Fibroblast of lung (primary cell): ENCODE measurements at places on chromosomes 2 and 18.

DNA sequence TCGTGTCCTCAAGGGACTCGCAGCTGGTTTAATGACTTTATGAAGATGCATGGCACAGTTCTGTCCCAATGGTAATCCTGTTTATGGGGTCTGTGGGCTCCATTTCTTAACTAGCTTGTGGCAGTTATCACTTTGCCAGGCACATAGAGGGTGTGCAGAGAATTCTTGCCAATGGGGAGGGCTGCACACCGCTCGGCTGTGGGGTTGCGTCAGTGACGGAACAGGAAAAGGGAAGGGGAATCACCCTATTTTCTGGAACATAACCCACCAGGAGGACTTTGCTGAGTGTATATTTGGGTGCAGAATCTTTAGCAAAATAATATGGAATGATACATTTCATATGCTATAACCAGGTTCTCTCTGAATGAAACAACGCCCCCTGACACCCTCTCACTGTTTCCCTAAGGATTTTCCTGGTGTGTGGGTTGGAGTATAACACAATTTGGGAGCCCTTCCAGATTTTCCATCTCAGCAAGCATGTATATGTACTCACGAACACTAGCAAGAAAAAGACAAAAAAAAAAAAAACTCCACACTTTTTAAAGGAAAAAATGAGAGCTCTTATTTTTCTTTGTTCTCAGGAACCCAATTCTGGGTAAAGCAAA, 43.9 kb upstream of the TRIB2 start:
- DNase-seq, result no peak

DNA sequence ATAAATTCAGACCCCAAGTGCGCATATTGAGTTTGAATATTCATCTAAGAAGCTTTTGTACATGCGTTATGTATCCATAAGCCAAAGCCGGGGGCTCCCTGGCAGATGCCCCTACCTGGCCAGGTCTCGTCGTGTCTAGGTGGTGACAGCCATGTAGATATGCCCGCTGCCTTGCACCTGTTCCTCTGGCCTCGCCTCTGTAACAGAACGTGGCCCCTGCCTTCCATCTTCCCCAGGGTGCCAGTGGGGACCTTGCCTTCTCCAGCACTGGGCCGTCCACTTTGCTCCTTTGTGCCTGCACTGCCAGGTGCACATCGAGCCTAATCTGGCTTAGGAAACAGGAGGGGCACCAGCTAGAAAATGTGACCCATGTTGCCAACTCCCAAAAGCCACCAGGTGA, 198.2 kb downstream of the AGAP1 start:
- DNase-seq, result no peak

DNA sequence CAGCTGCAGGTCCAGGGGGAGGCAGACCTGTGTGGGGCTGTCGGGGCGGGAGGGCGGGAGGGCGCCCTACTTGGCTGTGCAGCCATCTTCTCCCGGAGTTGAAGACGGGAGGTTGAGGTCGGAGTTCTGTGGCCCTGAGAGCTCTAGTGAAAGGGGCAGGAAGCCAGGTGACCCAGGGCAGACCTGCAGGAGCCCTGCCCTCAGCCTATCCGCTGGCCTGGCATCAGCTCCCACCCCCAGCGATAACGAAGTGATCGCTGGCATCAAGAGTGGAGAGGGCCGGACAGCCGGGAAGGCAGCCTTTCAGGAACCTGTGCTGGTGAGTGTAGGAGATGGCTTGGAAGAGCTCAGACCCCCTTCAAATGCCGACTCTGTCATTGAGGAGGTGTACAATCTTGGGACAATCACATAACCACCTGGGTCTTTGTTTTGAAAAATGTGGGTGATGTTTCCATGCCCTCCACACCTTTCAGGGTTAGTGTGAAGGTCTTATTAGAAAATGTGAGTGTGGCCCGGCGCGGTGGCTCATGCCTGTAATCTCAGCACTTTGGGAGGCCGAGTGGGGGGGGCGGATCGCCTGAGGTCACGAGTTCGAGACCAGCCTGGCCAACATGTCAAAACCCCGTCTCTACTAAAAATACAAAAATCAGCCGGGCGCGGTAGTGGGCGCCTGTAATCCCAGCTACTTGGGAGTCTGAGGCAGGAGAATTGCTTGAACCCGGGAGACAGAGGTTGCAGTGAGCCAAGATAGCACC, 1.3 kb downstream of the ARHGEF4 start:
- DNase-seq, result no peak

DNA sequence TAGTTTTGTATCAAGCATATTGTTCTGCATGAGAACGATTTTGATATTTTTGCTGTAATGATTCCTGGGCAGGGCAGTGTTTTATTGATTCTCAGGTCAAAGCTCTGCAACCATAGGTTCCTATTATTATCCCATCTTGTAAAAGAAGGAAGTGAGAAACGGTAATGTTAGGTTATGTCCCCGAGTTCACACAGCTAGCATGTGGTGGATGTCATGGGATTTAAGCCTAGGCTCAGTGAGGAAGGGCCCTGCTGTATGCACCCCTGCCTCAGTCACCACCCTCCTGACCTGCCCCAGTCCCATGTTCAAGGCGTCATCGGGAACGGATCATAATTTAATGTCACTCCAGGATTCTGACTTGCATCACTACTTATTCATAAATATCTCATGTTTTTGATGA, 10.7 kb downstream of the ACP1 start:
- DNase-seq, result no peak

DNA sequence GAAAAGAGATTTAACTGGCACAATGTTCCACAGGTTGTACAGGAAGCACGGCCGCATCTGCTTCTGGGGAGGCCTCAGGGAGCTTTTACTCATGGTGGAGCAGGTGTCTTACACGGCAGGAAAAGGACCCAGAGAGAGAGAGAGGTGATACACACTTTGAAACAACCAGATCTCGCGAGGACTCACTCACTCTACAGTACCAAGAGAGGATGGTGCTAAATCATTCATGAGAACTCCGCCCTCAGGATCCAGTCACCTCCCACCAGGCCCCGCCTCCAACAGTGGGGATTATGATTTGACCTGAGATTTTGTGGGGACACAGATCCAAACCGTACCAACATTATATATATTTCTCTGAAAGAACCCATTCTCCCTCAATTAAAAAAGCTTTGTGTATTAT, 79.7 kb upstream of the DOCK10 start:
- DNase-seq, result no peak

DNA sequence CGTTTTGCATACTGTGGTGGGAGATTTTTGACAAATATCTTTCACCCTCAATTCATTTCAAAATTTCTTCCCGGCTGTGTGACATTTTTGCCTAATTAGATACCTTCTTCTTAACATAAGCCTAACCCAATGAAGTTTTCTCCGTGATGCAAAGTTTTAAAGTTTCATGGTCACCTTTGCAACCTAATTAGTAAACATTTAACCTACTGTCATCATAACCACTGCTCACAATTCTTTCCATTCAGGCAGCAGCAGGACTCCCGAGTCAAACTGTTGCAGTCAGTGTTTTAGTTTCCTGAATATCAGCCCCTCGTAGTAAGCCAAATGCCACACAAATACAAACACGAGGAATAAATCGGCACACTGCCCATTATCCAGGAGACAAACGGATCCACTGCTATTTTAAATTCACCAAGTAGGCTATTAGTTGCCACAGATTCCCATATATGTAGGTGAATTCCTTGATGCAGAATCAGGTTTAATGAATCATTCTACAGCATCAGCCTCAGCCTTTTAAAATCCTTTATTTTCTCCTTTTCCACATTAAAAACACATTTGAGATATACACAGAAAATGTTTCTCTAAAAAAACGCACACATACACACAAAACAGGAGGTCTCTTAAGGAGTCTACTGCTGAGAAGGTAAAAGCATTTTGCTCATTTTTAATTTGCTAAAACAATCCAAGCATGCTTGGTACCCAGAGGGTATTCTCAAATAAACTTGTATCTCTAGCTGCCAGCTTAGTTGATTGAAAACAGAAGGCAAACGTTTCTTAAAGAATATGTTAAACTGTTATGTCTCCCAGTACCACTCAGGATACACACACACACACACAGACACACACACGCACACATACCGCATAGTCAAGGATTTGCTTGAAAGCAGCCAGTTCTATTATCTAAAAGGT, 106.5 kb upstream of the KCTD1 start:
- DNase-seq, result peak; percentile 19

DNA sequence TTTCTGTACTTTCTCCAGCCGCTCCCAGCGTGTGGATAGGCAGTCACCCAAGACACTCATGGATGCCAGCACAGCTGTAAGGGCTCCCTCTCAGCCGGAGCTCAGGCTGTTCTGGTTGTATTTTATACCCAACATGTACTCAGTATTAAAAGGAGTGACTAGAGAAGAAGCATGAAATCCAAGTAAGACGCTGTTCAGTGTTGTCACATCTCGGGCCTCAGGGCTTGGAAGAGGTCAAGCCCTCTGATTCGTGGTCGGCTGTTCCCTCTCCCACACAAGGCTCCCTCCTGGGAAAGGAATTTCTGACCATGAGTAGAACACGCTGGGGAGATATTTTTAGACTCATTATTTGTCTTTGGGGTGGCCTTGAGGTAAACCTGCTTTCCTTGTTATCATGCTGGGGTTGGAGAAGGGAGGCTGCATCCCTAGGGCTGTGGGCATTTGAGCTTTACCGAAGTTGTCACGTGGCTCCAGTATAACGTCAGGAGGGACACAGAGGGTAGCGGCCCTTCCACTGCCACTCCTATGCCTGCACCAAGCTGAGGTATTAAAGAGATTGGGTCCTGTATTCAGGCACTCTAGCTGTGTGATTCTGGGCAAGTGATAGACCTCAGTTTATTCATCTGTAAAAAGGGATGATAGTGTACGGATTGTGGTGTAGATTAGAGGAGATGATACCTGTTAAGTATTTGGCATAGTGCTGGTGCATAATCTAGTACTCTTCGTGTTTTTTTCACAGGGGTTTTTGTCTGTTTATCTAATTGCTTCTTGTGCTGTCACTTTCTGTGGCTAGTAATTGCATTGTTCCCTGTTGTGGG, 34.1 kb downstream of the HK2 start:
- DNase-seq, result peak; percentile 78

GRCh38 chr2:147420517-147420916, 424.3 kb upstream of the ACVR2A start:
- DNase-seq, result no peak

GRCh38 chr2:239750045-239750835, 274.9 kb downstream of the NDUFA10 start:
- DNase-seq, result no peak

DNA sequence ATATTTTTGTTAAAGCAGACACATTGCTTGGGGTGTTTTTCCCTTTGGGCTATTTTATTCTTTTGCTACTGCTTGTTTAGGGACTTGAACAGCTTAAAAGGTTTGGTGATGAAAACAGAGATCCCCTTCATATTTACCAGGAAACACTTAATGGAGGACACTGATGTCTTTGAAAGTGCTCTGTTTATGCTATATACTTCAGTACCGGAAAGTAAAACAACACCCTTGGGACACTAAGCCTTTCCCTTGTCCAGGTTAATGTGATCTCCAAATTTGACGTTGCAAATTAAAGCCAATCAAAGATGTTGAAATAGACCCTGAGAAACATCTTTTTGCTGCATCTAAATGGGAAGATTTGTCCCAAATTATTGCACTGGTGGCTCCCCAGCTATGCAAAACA, 564.6 kb upstream of the PKDCC start:
- DNase-seq, result no peak

GRCh38 chr2:231394211-231395141, 1.0 kb upstream of the B3GNT7 start:
- no peak for DNase-seq

DNA sequence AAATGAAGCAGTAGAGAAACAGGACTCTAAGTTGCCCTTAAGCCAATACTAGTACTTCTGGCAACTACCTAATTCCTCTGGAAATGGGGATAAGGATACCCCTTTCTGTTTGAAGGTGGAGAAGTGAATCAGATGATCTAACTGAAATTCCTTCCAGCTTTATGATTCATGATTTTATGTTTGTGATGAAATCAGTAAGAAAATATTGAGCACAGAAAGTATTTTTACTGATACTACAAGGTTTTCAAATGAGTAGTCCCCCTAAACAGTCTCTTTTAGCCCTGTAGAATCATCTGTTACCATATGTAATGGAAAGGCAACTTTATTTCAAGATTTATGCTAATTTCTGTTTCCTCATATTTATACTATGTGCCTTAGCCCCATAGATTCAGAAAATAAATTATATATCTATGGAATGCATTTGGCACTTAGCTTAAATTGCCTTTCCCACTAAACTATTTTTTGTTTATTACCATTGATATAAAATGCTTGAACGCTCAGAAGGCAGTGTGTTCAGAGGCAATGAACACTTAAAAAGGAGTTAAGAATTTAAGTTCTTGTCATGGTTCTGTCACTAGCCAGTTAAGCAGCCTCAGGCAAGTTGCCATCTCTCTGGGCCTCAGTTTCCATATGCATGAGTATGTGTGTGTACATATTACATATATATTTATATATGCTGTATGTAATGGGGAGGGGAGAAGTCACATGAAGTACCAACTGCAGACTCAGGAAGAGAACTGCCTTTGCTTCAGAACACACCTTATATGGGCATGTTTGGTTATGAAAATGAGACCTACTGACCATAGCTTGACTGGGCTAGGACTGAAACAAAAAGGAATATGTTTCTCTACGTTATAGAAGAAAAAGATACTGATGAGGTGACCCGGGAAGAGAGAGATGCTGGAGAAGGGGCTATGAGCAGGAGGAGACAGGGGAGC, 97.7 kb downstream of the CDC42EP3 start:
- DNase-seq, result peak; percentile 70

DNA sequence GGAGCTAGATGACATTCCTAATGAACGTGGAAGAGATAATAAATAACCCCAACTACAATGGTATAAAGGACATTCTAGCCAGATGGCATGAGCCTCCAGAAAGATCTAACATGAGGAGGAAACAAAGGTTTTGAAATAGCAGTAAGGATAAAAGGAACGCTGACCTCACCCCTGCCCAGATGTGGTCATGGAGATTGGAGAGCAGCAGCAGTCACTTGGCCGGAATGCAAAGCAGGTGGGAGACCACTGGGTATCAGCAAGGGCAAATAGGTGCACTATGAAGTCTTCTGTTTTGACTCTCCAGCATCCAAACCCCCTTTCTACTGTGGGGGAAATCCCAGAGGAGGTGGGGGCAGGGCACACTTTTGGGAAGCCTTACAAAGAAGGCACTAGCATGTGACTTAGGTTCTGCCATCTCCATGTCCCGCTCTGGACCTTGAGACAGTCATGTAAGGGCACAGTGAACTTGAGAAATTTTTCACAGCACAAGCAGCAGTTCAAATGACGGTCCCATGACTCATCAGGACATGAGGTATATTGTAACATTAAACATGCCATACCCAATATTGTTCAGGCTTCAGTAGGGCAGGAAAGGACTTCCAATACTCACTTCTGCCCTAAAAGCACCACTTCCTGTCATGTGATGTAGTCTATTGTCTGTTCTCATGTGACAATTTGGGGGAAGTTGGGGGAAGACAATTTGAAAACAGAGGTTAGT, 55.2 kb downstream of the METTL4 start:
- peak; percentile 95 for DNase-seq

DNA sequence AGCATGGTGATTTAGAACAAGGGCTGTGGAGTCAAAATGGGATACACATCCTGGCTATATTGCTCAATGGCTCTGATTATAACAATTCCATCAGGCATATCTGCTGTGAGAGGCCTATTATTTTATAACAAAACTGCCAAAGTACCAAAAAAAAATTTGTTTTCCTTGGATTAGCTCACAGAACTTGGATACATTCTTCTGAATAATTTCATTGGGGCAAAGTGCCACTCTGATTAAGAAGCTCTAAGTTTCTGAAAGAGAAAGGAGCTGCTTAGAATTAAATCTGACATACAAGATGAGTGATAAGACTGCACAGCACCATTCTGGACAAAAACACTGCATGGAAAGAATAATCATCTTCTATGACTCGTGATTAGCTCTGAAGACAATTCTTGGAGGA, 85.7 kb downstream of the SMC6 start:
- DNase-seq, result no peak

GRCh38 chr2:42202634-42203008, 33.5 kb downstream of the EML4 start:
- DNase-seq, result no peak
